ENCODE measurements at places on chromosomes 4 and X.

GRCh38 chr4:169275180-169275579 is 4.4 kb upstream of the SH3RF1 start:
- no peak for DNase-seq

DNA sequence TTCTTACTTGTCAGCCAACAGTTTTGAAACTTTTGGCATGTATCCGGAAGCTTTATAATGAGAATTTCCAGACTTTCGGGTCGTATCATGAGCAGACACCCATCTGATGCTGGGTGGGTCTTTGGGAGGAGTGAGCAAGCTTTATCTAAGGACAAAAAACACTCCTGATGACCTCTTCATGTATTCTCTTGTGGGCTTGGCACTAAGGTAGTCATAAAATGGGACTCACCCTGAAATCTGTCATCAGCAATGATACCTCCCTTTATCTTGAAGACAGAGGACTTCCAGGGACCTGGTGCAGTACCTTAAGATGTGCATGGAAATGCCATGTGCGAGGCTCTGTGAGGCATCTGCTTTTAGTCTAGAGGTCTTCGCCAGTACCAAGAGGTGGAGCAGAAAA is 346.3 kb upstream of the PPARGC1A start:
- no peak for DNase-seq

- DNase-seq, result no peak
These were observed 83.3 kb upstream of the PAQR3 start for GRCh38 chr4:79022529-79022928.

DNA sequence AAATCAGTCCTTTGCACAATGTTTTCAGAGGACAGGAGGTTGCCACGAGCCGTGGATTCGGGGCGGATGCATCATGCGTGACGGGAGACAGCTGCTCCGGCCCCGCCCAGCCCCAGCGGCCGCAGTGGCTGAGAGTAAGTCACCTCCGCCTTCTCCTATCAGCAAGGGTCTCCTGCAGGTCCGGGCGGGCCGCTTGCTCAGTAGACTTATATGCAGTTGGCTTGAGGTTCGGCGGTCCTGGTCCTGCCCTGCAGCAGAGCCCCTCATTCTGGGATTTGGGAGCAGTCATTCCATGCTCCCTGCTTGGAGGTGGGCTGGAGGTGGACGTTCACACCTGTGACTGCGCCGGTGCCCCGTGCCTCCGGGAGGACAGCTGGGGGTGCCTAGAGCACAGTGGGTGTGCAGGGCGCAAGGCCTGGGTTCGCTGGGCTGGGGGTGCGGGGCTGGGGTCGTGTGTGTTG is 86.3 kb upstream of the ADRA2C start:
- no peak for DNase-seq
